ENCODE measurements at places on chromosomes 3 and 15.

DNA sequence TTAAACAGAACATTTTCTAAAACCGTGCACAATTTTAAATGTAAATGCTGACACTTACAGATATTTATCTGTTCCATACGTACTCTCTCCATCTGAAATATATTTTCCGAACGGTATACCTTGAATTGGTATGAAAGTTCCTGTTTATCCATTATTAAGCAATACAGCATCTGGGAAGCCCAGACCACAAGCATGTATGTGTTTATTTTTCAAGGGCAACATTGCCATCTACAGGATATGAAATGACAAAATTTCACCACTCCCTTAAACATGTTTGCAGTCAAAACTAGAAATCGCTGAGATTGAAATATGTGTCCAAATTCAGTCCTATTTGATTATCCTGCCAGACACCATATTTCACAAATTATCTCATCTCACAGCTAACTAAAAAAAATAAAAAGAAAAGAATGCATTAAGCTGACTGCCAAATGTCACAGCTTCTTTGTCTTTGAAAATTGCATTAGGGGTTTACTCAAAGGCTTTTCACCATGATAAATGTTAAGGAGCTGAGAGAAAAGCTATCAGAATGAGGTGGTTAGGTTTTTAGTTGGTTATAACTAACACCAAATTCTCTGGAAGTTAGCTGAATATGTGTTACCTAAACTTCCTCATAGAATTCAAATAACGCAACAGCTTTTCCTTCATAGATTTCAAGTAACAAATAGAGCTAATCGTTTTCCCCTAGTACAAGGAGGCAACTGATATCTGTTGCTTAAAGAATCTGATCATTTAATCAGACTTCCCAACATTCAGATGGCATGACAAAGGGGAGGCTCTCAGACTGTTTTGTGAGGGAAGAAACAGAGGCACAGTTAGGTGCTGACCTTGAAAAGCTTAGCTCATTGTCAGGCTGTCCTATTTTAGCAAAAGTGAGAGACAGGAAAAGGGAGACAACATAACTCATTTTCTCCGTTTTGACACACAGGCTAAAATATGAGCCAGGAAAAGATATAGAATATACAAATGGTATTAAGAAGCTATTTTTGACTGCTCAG, 533.1 kb downstream of the TBL1XR1 start:
- DNase-seq = no peak

- DNase-seq = no peak
These were observed 54.3 kb downstream of the PDE8A start for GRCh38 chr15:85035980-85036379.

GRCh38 chr15:65789759-65790425, 2.2 kb downstream of the DENND4A start:
- DNase-seq = no peak

DNA sequence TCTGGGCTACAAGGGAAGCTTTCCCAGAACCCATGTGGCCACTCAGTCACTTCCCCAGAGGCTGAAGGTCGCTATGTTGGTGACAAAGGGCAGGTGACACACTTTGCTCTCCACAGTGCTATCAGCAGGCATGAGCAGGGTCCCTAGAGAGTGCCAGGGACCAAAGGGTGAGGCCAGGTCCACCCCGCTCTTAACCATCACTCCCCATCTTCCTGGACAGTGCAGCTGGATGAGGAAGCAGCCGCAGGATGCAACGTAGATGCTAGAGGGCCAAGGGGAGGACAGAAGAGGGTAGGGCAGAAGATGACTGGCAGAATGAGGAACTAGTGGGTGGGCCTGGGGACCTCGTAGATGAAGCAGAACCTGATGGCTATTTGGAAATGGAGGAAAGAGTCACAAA, 13.6 kb upstream of the LTF start:
- no peak for DNase-seq

GRCh38 chr15:101332061-101332467, 37.0 kb upstream of the SNRPA1 start:
- no peak for DNase-seq

- no peak for DNase-seq
These were observed 524 bp downstream of the IGF1R start for GRCh38 chr15:98648654-98649471.

DNA sequence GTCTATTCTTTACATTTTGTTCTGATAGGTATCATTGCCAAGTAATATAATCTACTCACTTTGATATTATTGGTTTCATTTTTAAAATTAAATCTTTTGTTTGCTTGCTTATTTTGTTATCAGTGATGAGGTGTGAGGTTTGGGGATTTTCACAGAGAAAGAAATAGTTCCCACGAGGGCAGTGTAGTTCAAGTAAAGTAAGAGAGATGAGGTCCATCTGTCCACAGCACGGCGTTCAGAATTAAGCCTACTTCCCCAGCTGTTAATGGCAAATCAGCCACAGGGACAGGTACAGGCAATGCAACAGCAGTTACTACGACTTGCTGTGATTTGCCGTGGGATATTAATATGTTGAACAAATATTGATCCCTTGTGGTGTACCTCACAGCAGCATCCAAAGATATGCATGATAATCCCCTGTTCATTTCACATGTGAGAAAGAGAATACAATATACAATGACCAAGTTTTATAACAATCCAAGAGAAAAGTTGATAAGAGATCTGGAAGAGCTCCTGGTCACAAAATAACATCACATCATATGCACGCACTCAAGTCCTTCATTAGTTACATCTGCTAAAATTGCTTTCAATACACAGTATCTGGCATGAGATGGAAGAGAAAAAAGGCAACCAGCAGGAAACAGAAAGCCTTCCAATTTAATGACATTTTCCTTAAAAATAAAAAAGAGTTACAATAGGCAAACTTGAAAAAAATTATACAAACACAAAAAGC, 131.6 kb downstream of the TUSC7 start:
- DNase-seq = no peak

DNA sequence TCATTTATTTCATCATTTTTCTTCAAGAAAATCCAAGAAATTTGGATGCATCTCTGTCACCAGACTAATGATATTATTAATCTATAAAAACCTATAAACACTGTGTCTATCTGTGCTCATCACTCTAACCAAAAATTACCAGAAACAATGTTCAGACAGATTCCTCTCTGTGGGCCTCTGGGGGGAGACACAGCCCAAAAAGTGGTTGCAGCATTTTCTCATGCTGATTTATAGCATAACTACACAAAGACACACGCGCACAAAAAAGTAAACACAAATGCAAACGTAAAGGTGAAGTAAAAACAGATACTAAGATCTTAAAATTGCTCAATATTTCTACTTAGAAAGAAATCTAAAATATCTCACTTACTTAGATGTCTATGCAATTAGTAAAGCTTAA, 976.0 kb downstream of the GBE1 start:
- no peak for DNase-seq

- DNase-seq = no peak
These were observed 115.2 kb downstream of the ATP8B4 start for GRCh38 chr15:50003786-50004334.

GRCh38 chr15:33894193-33894592, 74.1 kb upstream of the CHRM5 start:
- DNase-seq = no peak

- DNase-seq = no peak
These were observed 110.2 kb downstream of the PLCL2 start for GRCh38 chr3:16994854-16995525.

DNA sequence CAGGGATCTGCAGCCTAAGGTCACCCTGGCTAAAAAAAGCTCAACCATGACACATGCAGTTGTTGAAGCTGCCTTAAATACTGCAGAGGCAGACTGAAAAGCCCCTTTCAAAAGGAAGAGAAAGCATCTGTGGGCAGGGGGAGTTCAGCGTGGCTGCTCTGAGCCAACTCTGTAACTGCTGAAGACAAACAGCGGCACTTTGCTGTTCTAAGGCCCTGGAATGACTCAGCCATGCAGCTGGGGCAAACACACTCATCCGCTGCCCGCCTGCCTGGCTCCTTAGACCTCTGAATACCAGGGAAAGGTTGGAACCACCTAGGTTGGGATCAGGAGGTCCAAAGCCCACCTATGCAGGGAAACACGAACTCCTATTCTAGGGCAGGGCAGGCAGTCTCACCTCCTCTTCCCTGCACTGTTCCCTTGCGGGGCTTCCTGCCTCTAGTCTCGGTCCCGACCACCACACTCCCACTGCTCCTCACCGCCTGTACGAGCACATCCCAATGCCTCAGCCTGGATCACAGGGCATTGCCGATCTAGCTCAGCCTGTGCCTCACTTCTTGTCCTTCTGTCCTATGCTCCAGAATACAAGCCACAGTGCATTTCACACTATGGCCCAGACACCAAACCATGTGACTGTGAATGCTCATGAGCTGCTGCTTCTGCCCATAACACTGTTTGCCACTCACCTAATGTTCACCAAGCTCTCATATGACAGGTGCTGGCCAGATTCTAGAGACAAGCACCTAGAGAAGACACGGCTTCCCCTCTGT, 6.6 kb upstream of the MUSTN1 start:
- DNase-seq = no peak

DNA sequence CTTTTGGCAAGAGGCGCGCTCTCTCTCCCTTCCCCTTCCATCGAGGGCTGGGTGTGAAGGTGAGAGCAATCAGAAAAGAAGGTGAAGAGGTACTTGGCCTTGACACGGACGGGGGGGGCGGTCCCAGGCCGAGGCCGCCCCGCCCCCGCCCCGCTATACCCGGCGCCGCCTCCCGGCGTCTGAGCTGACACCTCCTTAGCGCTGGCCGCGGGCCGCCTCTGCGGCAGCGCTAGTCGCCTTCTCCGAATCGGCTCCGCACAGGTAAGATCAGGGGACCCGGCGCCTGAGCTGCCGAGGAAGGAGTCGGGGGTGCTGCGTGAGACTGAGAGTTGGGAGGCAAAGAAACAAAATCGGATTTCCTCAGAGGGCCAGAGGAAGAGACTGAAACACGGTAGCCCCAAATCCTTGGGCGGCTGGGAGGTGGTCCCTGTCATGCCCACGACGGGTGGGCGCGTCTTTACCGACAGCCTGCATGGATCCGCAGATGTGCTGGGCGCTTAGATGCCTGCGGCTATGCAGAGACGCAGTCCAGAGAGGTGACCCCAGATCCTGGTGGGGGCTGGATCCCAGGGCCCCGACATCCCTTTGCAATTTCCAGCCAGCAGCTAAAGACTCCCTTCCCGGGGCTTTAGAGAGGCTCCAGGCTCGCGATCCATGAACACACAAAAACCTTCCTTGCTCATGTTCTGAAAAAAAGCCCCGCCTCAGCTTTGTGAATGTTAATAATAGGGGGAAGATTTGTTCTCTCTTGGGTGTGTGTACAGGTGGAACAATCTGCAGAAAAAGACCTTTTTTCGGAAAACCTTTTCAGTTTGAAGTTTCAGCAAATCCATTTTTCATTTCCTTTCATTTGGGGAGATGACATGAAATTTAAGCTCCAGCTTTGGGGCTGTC, at the start of gene ENTPD3:
Gene ENTPD3 (plus strand): TSS at position 184 of the 894 bp plus-strand sequence. CDS start 874 bp downstream, outside the sequence.
- no peak for DNase-seq

DNA sequence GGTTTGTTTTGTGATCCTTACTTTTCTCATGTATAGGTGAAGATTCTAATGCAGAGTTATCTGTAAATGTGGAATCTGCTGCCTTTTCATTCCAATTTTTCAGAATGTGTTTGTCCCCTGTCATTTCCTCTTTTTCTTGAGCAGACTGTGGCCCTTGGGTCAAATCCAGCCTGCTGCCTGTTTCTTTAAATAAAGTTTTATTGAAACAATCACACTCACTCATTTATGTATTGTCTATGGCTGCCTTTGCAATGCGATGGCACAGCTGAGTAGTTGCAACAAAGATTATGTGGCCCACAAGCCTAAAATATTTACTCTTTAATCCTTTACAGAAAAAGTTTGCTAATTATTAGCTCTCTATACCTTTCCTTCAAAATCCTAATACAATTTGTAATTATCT, 116.3 kb upstream of the NPHP3 start:
- DNase-seq = no peak

Measured in cortex of kidney (tissue), 1 donor.